AG20443 (cell line): ENCODE measurements at places on chromosomes 2 and 18.

DNA sequence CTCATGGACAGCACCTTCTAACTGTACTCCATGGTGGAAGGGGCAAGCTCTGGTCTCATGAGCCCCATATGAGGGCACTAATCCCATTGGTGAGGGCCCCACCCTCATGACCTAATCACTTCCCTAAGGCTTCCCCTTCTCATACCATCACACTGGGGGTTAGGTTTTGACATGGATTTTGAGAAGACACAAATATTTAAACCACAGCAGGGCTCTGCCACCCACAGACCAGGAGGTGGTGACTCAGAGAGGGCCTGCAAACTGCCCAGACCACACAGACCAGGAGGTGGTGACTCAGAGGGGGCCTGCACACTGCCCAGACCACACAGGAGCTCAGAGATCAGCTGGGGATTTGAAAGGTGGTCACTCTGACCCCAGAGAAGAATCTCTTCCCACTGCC, 222.0 kb downstream of the KLHL29 start:
- DNase-seq = peak; percentile 36

GRCh38 chr2:174664084-174664759, 66.6 kb upstream of the WIPF1 start:
- no peak for DNase-seq

DNA sequence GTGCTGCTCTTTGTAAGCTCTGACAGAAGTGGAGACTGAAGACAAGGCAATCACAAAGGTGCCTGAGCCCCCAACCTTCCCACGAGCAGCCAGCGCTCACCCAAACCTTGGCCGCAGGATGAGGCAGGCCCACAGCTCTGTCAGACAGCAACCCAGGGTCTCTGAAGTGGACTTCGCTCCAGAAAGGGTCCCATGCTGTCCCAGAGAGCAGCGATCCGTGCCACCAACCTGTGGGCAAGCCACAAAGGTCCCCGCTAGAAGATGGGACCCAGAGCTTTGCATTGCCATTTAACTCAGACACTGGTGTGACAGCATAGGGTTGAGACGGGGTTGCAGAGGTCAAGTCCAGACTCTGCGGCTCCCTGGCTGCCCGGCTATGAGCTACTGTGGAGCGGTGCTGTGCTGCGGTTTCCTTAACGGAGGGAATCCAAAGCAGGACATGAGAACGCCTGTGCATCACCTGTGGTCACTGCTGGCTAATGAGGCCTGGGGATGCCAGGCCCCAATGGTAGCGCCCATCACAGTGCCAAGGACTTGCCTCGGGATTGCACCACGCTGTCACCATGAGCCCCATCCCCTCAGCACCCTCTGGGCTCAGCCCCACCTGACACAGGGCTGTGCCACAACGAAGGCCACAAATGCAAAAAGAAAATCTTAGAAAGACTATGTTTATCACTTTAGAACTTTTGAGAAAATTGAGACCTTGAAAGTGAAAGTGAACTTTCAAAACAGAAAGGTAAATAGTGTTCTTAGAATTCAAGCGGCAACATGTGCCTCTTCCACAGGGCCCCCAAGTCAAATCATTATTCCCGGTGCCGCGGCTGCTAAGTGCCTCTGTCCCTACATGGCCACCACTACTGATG, 103.4 kb downstream of the HDAC4 start:
- no peak for DNase-seq

DNA sequence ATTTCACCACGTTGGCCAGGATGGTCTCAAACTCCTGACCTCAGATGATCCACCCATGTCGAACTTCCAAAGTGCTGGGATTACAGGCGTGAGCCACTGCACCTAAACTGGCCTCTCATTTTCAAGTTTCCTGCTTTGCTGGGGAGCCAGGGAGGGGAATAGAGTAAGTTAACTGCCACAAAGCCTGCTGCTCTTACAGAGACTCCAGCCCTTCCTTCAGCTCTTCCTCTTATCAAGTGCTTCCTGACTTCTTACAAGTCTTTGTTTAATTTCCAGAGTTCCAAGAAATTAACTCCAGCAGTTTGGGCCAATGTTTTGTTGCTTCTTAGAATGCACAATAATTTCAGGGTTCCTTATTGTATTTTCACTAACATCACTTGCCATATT, 24.3 kb upstream of the UBE2F start:
- no peak for DNase-seq

DNA sequence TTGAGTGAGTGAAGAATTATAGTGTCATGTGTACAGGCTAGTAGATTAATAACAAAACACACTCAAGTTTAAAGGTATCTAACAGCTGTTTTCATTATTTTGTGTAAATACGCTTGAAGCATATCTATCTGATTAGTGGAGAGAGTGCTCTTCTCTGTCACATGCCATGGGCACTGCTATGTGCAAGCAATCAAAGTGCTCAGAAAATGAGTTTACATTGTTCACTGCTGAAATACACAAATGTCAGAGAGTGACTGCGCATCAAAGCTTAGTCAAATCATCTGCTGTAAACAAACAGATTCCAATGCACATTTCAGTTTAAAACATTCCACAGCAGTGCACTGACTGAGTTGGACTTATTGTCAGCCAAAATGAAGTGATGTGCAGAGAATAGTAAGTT, 423.4 kb downstream of the ZEB2 start:
- DNase-seq = no peak

DNA sequence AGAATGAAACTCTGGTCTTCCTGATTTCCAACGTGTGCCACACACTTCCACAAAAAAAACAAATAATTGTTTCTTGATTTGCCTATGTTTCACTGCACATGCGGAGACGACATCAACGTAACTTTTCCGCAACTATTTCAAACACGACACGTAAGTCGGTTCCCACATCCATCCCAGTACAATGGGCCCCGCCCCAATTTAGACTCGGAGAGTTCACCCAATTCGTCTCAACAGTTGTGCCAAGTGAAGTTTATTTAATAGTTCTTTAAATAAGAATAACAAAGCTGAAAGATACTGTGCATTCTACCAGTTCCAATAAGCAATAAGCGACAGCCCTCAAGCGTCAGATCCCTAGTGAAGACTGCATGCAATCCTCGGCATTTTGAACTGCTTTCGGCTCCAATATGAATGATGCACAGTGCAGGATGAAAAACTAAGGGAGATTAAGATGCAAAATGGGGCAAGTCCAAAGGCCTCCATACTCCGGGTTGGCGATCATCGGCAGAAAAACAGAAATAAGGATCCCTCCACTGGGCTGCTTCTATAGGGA, 664 bp downstream of the CCT4 start:
- DNase-seq = peak; percentile 57

DNA sequence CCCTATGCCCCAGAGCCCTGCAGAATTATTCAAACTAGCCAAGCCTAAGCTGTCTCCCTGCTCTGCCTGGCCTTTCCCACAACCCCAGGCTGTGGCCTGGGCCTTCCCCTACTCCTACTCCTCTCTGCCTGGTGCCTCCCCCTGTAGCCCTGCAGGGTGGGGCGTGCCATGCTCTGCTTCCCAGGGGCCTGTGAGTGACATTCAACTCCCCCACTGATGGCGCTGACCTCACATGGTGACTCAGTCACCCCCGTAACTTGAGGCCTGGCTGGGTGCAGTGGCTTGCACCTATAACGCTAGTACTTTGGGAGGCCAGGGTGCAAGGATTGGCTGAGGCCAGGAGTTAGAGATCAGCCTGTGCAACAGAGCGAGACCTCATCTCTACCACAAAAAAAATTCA, 60.6 kb downstream of the KIF1A start:
- no peak for DNase-seq

- DNase-seq = no peak
These were observed 153.3 kb downstream of the ZNF236 start for GRCh38 chr18:76975577-76976110.

- peak; percentile 41 for DNase-seq
These were observed 63.3 kb downstream of the SUCLG1 start for GRCh38 chr2:84395820-84396219.

DNA sequence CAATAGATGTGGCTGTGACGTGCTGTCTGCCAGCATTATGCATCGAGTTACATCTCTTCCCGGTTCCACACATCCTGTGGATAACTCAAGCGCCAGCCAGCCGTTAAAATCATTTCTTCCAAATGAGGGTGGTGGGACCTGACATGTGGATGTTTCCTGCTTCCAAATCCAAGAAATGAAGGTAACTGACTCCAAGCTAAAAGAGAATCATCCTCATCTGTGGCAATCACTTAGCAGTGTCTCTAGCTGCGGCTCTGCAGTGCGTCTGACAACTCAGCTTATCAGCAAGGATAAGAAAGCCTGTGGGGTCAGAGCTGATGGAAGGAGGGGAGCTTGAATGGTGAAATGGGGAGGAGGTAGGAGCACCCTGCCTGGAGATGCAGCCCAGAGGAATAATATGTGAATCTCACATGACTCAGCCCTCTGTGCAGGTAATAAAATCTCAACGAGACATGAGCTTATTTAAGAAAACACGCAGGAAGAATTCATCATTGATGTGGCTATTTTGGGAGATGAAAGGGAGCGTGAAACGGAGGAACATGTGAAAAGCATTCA, 382.2 kb upstream of the TRIB2 start:
- DNase-seq = no peak

DNA sequence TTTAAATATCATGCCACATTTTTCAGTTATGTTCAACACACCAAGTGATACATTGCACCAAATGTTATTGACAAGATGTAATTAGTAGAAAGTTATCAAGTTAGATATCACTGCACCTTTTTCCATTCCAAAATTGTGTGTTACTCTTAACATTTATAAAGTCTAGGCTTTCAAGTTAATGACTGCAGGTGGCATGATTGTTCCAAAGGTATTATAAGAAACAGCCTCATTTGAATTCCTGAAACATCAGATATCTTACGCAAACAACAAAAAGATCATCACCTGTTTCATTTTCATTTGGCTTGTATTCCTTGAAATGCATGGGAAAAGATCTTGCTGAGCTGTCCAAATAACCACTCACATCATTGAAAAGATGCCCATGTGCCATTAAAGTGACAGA, 1528.2 kb upstream of the ZEB2 start:
- DNase-seq = no peak

GRCh38 chr2:20977520-20978180, 66.2 kb downstream of the APOB start:
- no peak for DNase-seq

DNA sequence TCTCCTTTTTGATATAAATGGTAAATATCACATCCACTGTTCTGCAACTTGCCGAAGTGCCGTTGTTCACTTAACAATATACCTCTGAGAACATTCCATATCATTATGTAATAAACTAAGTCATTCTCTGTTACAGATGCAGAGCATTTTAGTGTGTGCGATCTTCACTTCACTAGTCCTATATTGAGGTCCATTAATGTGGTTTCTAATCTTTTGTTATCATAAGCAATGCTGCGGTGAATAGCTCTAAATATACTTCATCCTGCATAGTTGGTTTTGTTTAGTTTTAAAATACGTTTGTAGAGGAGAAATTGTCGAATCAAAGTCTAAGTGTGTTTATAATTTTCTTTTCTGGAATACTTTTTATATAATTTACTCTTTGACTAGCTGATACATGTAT, 280.3 kb upstream of the TRIB2 start:
- DNase-seq = no peak

DNA sequence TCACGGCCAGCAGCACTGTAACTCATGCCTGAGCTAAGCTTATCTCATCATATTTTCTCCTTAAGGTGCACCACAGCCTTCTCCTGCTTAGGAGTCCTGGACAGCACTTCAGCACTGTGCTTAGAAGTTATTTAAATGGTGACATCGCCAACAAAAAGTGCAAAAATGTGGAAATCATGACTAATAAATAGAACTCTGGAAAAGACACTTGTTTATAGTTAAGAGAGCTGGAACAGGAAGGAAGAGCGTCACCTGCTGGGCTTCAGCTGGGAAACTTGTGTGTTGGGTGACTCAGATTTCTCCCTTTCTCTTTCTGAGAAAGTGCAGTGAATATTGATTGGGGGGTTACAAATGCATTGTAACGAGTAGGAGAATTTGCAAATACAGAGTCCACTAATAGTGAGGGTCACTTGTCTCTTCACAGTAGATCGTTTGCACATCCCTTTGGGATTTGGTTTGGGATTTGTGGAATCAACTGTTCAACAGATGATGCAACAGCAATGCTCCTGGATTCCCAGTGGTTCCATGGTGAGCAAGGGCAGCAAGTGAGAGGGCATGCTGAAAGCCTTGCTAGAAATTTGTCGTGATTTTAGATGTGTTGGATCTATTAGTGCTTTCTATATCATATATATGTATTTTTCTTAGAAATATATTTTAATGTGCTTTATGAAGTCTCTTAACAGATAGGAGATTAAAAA, 84.2 kb downstream of the DOK6 start:
- peak; percentile 58 for DNase-seq

DNA sequence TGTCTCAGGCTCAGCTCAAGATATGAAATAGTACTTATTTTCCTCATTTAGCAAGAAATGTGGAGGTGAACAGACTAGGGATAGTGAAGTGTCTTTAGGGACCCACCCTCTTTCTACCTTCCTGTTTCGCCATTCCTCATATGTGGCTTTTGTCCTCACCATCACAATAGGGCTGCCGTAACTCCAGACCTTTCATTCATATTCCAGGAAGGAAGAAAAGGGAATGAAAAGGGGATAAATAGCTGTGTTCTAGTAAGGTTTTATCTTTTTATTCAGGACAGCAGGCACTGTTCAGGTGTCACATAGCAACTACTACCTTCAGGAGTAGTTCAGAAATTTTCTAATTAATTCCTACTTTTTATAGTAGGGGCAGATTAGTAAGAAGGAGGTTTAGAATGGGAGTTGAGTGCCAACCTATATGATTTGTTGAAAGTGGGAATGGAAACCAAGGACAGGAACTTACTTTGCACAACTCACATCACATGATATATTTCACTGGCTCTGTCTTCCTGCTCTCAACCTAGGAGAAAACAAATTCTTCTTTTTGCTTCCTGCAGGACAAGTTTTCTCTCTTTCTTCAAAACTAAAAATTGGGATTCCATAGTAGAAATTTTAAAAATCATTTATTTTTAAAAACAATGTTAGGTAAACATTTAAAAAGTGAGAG, 36.0 kb upstream of the HDAC4 start:
- no peak for DNase-seq

GRCh38 chr2:230774348-230774951, 61.8 kb downstream of the CAB39 start:
- peak; percentile 75 for DNase-seq

DNA sequence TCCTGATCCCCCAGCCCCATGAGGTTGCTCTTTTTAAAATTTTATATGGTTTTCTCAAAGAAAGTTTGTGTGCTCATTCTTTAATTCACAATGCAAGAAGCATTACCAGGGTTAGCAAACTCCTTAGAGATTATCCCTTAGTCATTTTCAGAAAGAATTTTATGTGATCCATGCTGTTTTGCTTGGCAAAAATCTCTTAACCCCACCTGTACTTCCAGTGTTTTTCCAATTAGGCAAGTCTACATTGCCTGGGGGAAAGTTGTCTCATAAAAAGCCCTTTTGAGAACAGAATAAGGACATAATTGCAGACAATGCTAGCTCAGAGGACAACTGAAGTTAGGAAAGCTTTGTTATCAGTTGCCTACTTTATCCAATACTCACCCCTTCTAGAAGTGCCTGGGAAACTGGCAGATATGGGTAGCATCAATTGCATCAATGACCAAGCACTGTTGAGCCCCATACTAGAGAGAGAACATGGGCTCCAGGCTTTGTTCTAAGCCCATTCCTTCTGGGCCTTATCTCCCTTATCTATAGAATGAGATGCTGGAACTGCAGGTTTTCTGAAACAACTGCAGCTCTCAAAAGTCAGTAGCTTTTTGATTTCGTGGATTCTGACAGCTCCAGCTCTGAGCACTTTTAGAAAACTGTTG, 265.9 kb upstream of the SPHKAP start:
- no peak for DNase-seq
